ENCODE measurements at places on chromosomes 1 and 21.

- no peak for DNase-seq
These were observed 50.9 kb downstream of the KANK4 start for GRCh38 chr1:62268315-62268714.

- DNase-seq: no peak
These were observed 13.3 kb upstream of the SYNC start for GRCh38 chr1:32715901-32716311.

DNA sequence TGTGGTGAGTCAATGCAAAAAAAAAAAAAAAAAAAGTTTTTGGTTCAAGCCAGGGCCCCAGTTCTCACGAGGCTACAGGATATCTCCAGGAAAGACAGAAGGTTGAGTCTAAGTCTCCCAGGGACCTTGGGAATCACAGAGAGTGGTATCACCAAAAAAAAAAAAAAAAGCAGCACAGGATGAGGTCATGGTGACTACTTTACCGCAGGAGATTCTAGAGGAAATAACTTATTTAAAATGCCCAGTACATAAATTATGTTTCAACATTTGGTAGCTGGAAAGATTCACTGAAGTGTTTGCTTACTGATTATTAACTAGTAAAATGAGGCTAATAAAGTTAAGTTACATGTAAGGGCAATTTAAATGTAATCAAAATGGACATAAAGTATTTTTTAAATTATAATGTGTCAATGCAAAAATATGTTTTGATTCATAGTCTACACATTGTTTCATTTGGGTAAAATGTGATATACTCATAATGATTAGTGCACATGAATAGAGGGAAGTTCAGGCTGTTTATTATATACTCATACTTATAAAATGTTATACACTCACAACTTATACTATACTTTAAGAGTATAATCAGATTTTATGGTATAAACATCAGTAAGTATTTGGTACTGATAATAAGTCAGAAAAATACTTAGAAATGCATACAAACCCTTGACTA, 84.1 kb downstream of the PLPPR5 start:
- DNase-seq: no peak

DNA sequence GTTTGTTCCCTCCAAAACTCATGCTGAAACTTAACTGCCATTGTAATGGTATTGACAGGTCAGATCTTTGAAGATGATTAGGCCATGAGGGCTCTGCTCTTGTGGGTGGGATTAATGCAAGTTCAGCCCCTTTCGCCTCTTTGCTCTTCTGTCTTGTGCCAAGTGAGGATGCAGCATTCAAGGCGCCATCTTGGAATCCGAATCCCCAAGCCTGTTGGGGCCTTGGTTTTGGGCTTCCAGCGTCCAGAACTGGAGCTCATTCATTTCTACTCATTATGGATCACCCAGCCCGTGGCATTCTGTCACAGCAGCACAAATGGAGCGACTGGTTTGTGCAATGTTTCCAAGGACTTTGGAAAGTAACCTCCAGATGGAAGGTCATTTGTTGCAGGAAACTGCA, 5.6 kb downstream of the TTC34 start:
- no peak for DNase-seq

GRCh38 chr1:34926894-34927293, 2.6 kb downstream of the DLGAP3 start:
- DNase-seq: no peak

DNA sequence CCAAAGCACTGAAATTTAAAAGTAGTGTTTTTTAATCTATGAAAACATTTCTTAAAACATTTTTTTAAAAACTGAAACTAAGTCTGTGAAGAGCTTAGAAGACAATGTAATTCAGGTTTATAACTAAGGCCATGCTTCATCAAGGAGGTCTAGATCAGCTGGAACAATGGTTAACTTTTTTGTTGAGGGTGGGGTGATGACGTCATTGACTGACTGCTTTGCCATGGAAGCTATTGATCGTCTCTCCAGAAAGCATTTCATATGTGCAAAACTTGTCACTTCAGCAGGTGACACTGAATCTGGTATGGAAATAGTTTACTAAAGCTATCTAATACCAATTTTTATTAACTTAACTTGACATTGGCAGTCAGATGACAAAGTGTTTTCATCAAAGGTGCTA, 21.0 kb downstream of the RAVER2 start:
- DNase-seq: no peak

DNA sequence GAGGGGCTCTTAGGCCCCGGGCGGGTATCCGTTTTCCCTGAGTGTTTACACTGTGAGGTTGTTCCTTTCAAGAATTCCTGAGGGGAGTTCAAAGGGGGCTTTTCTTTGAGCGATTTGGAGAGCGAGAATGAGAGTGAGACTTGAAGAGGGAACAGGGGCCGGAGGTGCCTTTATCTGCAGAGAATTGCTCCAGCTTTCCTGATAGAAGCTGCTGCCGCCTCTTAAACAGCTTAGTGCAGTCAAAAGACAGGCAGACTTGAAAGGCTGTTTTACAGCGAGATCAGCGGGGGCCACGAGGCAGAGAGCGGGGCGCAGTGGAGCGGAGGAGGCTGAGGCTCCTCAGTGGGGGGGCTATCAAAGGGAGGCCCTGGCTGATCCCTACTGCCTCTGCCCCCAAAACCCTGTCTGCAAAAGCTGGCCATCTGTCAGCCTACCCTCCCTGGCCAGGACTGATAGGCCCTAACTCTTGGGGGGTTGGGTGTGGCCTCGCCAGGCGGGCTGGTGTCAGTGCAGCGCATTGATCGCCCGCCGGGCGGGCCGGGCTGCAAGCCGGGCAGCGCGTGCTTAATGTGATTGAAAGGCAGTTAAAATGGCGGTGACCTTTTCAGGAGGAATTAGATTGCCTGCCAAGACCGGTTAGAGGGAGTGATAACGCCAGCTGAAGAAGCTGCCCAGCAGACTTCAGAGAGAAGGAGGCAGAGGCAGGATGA, 36.4 kb downstream of the TMEM53 start:
- DNase-seq: no peak

- peak; percentile 37 for DNase-seq
These were observed 23.2 kb downstream of the INTS7 start for GRCh38 chr1:212012034-212012740.

GRCh38 chr1:167057241-167057688, 32.9 kb downstream of the GPA33 start:
- peak; percentile 56 for DNase-seq

- DNase-seq: no peak
These were observed 361.4 kb downstream of the HLX start for GRCh38 chr1:221240690-221241089.

DNA sequence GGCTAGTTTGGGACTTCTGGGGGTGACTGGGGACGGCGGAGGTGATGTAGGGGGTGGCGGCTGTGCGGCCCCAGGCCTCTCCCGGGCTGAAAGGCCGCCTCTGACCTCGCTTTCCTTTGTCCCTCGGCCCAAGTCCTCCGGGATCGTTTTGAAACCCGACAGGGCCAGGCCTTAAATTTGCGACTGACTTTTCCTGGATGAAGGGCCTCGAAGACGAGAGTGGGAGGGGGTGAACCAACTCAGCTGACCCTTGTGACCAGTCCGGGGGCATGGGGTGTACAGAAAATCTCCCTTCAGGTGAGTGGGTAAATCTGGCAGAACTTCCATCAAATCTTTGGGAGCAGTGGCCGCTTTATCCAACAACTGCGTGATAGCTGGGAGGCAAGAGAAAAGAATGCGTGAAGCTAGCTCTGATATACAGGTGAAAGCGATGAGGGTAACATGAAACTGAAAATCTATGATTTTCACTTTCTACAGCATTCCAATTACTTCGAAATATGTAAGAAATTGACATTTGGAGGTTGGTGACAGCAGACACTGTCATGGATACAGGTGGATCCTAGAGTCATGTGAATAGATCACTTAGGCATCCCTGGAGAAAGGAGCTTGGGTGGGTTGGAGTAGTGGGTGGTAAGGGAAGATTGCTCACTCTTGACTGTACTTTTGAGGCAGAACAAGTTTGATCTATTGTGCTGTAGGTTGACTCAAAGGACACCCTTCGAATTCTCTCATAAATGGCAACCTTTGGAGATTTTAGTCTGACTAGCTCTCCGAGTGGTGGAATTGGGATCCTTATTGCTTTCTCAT, 885 bp downstream of the AHCYL1 start:
- no peak for DNase-seq

DNA sequence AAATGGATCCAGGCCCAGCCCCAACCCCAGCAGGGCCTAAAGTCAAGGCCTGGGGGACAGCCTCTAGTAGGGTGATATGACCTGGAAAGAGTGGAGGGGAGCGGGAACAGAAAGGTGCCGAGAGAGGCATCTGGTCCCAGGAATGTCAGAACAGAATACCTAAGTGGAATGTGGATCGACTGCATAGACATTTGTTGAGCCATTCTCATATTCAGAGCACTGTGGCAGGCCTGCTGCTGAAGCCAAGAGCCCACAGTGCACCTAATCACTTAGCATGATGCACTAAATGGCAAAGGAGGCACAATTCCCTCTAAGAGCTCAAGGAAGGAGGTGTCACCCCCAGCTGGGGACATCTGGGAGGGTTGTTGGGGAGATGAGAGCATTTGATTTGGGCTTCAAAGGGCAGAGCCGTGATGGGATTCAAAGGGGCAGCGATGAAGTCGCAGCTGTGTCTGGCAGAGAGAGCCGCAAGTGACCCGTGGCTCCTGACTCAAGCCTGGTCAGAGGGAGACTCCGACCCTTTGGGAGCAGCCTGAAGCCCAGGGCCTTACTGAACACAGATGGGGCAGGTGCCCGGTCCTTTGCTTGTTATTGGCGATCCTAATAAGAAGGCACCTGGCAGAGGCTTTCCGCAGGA, 8.6 kb upstream of the PKP1 start:
- DNase-seq: no peak

DNA sequence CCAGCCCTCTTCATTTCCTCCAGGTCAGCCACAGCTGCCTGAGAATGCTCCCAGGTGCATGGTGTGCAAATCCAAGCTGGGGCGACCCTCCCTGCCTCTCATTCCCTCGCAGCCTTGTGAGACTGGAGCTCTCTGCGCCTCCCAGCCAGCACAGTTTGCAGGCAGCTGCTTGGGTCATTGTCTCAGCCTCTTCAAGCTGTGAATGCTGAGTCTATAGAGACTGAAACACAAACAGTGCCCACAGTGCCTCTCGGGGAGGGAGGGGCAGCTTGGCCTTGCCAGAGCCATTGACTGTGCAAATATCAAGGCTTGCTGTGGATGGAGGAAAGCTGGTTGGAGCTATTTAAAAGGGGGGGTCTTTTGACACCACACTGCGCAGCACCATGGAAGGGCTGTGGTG, 10.6 kb downstream of the PLXNA2 start:
- DNase-seq: no peak

DNA sequence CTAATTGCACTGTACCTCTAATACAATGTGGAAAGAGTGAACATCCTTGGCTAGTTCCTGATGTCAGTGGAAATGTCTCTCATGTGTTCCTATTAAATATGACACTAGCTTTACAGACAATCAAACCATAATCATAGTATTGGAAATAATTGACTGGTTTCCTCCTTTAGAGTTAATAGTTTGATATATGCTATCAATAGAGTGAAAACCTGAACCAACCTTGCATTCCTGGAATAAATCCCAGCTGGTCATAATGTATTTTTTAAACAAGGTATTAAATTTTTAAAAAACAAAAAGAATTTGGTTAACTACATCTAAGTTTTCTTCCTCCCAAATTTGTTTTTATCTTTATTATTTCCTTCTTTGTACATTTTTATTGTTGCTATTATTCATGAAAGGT, 226.1 kb downstream of the SLC45A1 start:
- no peak for DNase-seq

- no peak for DNase-seq
These were observed 132.2 kb downstream of the PTGER3 start for GRCh38 chr1:70915258-70916033.

All from HCT116 (cell line).